ENCODE measurements at places on chromosomes 7 and 10.

DNA sequence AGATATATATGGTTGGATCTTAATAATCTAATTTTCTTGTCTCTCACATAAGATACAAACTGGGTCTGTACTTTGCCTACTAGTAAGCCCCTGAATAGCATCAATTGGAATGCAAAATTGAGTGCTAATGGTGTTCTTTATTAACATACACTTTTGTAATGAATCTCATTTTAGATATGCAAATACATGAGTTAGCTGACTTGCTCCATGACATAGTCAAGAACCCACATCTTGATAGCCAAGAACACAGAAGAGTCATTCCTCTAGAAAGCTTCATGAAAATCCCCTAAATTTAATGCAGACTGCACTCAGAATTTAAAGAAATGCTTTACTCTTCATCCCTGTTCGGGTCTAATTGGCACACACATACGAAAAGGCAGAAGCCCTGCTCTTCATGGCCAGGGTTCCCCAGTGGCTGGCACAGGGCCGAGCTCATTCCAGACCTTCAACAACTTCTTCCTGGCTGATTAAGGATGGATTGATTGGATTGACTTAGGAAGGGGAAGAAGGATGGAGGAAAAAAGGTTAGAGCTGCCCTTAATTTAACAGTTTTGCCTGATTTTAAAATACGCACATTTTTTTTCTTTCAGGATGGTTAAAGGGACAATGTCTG, 431.1 kb upstream of the KLF6 start:
- no peak for DNase-seq

DNA sequence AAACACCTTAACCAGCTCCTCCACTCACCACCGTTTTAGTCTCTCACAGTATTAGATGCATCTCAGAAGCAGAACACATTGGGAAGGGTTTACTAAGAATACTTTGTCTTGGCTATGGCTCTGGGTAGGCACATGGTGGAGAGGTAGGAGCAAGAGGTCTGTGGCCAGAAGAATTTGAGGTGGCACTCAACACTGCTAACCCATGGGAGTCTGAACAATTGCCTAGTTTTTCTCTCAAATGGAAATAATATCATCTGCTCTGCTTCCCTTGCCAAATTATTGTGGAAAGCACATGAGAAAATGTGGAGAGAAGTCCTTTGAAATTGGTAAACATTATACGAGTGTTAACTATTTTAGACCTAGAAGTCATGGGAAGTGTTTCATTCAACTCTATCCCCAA, 214.3 kb downstream of the SKAP2 start:
- DNase-seq, result no peak

GRCh38 chr10:44312401-44312800, 72.5 kb downstream of the CXCL12 start:
- no peak for DNase-seq

DNA sequence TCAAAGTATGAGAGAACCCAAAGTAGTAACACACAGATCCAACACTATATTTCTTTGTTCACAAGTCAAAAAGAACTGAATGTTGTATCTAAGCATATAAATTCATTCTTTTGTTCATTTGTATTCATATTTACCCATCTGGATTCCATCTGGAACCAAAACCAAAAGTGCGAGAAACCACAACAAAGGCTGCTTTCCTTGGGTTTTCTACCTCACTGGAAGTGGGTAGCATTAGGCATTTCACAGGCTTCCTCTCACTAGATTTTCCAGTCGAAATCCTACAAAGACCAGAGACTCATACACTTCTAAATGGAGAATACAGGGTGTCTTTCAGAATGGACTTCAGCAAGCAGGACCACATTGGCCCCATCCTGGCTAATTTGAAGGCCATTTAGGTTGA, 109.8 kb upstream of the WNT16 start:
- DNase-seq, result peak; percentile 18

- no peak for DNase-seq
Measured at GRCh38 chr7:36999626-37000485, 275.6 kb upstream of the AOAH start.

DNA sequence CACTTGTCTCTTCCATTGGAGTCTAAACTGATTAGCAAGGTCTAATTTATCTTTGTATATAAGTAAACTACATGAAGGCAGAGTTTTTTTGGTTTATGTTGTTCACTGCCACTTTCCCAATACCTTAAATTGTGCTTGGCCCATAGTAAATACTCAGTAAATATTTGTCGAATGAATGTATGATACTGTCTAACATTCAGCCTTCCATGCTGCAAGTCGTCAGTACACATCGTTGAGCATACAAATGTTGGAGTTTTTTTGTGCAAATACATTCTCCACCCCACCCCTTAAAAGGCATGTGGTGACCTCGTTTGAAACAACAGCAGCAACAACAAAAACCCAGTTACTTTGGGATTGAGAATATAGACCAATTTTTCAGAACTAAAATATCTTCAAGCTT, 17.4 kb upstream of the IGF2BP3 start:
- DNase-seq, result no peak

- no peak for DNase-seq
Measured at GRCh38 chr7:16889305-16889704, 7.5 kb upstream of the AGR3 start.

GRCh38 chr10:69855346-69856111, 53.8 kb downstream of the COL13A1 start:
- DNase-seq, result no peak

- DNase-seq, result peak; percentile 95
Measured at GRCh38 chr7:81638198-81638597, 131.6 kb downstream of the HGF start.

GRCh38 chr7:120030876-120031275, 242.1 kb upstream of the KCND2 start:
- DNase-seq, result no peak

DNA sequence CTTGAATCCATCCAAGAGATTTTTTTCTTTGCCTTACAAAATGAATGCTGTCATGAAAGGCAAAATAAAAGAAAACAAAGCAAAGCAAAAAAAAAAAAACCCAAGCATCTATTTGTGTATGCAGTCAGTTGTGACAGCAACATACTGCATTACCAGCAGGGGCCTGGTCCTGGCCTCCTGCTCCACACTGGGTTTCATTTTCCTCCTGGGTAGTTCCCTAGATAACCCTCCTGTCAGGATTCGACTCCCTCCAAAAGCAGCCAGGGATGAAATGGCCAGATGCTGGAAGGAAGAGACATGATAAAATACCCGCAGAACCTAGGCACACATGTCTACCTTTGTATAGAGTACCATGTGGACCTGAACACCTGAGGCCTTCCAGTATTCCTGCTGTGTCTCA, 148.6 kb downstream of the NRCAM start:
- no peak for DNase-seq

DNA sequence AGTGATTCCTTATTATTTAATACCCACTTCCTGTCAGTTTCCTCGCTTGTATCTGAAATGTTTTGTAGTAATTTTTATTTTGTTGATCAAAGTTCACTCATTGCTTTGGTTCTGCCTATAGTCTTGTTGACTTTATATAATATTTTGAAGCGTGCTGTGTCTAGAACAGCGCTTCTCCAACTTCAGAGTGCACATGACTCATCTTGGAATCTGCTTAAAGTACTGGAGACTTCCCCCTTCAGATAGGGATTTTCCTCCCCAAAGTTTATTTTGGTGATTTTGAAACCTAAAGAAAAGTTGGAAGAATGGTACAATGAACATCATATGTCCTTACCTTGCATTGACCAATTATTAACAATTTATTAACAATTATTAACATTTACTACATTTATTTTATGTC, 5.8 kb downstream of the COMTD1 start:
- DNase-seq, result peak; percentile 36

GRCh38 chr10:116470768-116471415, 43.2 kb downstream of the PNLIPRP3 start:
- peak; percentile 17 for DNase-seq

- no peak for DNase-seq
Measured at GRCh38 chr7:157687158-157687557, 350.4 kb downstream of the DNAJB6 start.

DNA sequence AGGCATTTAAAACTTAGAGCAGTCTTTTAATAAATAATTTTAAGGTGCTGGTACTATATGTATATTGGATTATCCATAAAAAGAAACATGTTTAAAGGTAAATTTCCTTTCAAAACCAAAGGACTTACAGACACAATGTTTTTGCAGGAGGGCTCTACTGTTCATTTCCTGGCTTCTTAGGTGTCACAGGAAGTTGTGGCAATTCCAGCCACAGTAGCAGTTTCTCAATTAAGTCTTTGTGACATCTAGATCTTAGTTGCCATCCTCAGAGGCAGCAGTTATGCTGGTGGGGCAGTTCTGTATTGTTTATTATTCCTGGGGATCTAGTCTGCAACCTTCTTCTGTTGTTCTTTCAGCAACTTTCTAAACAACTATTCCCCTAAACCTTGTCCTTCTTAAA, 460.1 kb downstream of the MAGI2 start:
- no peak for DNase-seq

DNA sequence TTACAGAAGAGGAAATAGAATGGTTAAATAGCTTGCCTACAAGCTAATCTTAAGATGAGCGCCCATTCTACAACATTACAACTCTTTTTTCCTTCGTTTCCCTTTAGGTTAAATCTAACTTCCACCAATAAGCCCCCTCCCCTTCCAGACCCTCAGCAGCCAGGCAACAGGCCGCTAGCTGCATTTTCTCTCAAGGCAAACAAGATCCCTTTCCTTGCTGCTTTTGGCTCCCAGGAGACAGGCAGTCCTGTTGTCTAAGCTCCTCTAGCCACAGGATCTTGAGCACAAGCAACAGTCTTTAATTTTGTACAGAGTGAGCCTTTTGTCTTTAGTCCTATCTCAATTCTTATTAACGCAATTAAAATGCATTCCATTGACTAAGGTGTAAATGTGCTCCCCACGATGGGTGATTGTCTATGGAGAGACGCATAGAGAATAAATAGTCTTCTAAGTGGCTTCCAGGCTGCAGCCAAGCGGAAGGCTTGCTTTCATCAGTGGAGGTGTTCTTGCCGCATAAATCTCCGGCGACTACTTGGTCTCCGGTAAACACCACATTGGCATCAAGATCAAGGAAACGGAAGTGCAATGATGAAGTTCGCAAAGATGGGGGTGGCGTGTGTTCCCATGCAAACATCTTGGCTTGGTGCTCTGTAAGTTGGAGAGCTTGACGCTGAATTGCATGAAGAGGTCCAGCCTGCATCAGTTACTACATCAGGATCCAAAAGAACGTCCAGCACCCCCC, 181.9 kb upstream of the LYZL2 start:
- no peak for DNase-seq

- no peak for DNase-seq
Measured at GRCh38 chr7:50302486-50303334, 1.8 kb upstream of the IKZF1 start.

- DNase-seq, result peak; percentile 62
Measured at GRCh38 chr10:24603333-24603732, 120.4 kb downstream of the ARHGAP21 start.

GRCh38 chr7:13197501-13197900, 510.1 kb downstream of the ARL4A start:
- DNase-seq, result peak; percentile 11

GRCh38 chr10:24916365-24916764, 36.0 kb downstream of the PRTFDC1 start:
- no peak for DNase-seq

- peak; percentile 52 for DNase-seq
Measured at GRCh38 chr10:70617798-70618568, 15.4 kb upstream of the PRF1 start.

DNA sequence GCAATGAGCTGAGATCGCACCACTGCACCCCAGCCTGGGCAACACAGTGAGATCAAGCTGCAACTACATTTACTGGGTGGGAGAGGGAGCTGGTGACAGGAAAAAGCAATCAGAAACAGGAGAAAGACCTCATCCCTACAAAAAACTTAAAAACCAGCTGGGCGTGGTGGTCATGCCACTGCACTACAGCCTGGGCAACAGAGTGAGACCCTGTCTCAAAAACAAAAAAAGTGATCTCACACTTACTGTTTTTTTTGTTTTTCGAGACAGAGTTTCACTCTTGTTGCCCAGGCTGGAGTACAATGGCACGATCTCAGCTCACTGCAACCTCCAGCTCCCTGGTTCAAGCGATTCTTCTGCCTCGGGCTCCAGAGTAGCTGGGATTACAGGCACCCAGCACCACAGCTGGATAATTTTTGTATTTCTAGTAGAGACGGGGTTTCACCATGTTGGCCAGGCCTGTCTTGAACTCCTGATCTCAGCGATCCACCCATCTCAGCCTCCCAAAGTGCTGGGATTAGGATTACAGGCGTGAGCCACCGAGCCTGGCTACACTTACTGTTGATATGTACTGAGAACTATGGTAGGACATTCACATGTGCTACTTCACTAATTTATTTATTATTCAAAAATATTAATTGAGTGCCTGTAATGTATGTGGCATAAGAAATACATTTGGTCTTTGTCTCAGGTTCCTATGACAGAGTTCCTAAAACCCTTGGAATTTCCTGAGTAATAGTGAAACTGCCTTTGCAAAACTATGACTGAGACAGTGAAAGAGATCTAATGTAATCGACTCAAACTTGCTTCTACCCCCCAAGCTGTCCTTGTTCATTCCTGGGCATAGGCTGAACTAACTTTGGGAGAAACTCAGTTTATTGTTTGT, 27.7 kb upstream of the NRBF2 start:
- peak; percentile 78 for DNase-seq

- no peak for DNase-seq
Measured at GRCh38 chr10:27341001-27341400, 100.4 kb upstream of the ACBD5 start.

DNA sequence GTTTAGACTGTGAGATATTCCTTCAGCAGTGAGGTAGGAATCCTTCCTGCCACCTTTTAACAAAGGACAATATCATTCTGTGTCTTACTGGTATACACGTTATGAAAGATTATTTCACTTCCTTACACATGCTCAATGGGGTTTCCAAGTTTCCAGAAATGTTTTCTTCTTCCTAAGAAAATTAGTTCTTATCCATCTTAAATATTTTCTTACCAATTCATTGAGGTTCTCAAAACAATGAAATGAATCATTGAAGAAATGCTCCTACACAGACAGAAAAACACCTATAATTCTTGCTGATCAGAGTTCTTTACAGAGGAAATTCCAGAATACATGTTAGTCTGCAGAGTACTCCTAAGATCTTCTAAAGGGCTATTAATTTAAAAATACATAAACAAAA, 51.4 kb upstream of the SEC61G start:
- no peak for DNase-seq

DNA sequence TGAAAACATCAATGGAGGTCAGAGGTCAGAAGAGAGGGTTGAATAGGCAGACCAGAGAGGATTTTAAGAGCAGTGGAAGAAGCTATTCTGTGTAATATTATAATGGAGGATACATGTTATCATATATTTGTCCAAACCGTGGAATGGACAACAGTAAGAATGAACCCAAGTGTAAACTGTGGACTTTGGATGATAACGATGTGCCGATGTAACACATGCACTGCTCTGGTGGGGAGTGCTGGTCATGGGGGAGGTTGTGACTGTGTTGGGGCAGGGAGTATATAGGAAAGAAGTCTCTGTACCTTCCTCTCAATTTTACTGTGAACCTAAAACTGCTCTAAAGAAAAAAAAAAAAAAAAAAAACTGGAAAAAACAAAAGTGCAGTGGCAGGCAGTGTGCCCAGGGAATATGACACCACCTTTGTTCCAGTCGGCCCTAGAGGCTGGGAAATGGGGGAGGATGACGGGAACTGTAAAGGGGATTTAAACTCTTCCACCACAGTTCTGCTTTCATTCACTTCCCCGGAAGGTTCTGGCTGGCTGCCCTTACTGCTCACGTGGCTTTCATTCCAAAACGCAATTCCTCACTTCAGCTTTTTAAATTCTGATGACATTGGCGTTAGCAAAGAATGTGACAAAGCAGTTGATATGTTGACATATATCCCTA, 113.7 kb upstream of the ANKRD1 start:
- peak; percentile 81 for DNase-seq

- no peak for DNase-seq
Measured at GRCh38 chr10:90723416-90724068, 134.3 kb downstream of the HTR7 start.

Data from fibroblast of skin of right quadriceps (primary cell).